ENCODE measurements at places on chromosomes 12 and 14. TPM values are rescaled to one million over a fixed set of nuclear protein-coding genes. Genes with fewer than 3 reads are reported as not detected.

Gene TMEM132D
- 0.07 TPM for total RNA-seq

Gene VDR
- 0.54 TPM for total RNA-seq

Gene EPYC
- total RNA-seq: not detected

Gene DDX55
- 28.9 TPM for total RNA-seq

Gene INHBC
- total RNA-seq: 0.31 TPM
